ENCODE measurements at places on chromosomes 3 and 15.
A peak's percentile ranks its signal among the peaks of the same experiment; 100 is the strongest.

- no peak for DNase-seq
Measured at GRCh38 chr15:65333148-65333820, 28.8 kb downstream of the RNU5B-1 start.

- no peak for DNase-seq
Measured at GRCh38 chr15:88664151-88664778, 25.4 kb downstream of the ISG20 start.

DNA sequence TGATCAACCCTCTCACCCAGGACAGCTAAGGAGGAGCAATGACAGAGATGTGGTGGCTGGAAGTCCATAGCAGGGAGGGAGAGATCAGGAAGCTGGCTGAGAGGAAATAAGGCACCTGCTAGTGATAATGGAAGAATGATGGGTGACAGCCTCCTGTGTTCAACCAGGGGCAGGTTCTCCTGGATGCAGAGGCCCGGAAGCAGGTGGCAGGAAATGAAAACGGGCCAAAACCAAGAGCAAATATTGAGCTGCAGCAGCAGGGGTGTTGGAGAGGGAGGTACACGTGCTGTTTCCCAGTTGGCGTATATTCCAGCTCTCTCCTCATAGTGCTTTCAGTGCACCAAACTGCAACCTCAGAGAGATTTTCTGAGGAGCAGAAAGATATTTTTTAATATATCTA, 213.4 kb upstream of the TBL1XR1 start:
- no peak for DNase-seq

- DNase-seq, result no peak
Measured at GRCh38 chr3:16279010-16279801, 14.2 kb downstream of the OXNAD1 start.

DNA sequence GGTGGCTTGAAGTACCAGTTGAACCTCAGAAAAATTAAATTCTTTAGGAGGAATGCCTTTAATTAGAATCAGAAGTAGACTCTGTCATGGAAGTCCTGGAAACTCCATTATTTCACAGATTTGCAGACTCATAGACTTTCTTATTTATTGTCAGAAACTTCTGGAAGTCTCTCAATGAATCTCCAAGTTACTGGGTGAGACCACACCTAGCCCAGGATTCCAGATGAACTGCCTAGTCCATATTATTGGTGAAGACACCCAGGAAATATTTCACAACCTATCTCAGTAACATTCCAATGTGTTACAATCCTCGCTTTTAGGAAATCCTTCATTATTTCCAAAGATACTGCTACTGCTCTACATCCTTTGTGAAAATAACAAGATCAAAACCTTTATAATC, 6.5 kb upstream of the THBS1 start:
- DNase-seq, result peak; percentile 24

DNA sequence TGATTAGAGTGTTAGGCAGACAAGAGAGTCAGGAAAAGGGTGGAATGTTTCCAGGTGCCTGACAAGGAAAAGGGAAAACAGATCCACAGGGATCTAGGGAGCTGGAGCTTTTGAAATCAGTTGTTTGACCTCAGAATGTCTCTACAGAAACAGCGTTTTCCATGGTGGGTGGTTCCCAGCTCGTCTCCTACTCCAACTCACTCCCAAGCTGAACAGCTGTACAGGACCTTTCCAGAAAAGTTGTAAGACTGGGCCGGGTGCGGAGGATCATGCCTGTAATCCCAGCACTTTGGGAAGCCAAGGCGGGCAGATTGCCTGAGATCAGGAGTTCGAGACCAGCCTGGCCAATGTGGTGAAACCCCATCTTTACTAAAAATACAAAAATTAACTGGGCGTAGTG, 55.7 kb upstream of the RYK start:
- no peak for DNase-seq

GRCh38 chr3:58117561-58118181, 93.1 kb downstream of the DNASE1L3 start:
- DNase-seq, result peak; percentile 50

GRCh38 chr15:58604455-58604923, 145.0 kb downstream of the ADAM10 start:
- DNase-seq, result no peak

GRCh38 chr3:131669600-131669999, 166.8 kb upstream of the MRPL3 start:
- no peak for DNase-seq

- no peak for DNase-seq
Measured at GRCh38 chr3:55615039-55615693, 128.1 kb upstream of the WNT5A start.

- DNase-seq, result peak; percentile 96
Measured at GRCh38 chr3:15636028-15636709, 34.6 kb downstream of the BTD start.

GRCh38 chr15:49686599-49686998, 65.8 kb downstream of the DTWD1 start:
- peak; percentile 72 for DNase-seq

- no peak for DNase-seq
Measured at GRCh38 chr15:100769975-100770340, 109.7 kb upstream of the ALDH1A3 start.

DNA sequence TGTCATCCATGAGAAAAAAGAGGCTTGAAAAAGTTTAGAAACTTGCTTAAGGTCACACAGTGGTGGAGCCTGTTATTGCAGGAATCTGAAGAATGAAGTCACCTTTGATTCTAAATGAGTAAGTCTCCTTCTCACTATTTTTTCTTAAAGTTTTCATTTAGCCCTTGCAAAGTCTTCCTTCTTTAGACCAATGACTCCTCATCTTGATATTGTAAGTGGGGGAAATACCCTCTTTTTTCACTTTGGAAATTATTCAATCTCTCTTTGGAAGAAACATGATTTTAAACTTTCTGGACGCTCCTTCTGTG, 787 bp upstream of the SLMAP start:
- DNase-seq, result peak; percentile 42

GRCh38 chr3:129627350-129628168, 21.1 kb upstream of the PLXND1 start:
- DNase-seq, result peak; percentile 91

- no peak for DNase-seq
Measured at GRCh38 chr15:98684995-98685525, 36.7 kb downstream of the IGF1R start.

DNA sequence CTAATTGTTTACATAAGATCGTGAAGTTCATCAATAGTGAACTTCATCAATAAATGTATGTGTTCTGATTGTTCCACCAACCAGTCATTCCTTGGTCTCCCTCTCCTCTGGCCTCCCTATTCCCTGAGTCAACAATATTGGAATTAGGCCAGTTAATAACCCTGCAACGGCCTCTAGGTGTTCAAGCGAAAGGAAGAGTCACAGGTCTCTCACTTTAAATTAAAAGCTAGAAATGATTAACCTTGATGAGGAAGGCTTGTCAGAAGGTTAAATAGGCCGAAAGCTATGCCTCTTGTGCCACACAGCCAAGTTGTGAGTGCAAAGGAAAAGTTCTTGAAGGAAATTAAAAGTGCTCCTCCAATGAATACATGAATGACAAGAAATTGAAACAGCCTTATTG, 89.4 kb upstream of the ACKR4 start:
- no peak for DNase-seq

- no peak for DNase-seq
Measured at GRCh38 chr3:195761567-195762248, 40.9 kb downstream of the MUC20 start.

Data from fibroblast of mammary gland (primary cell).